ENCODE measurements at places on chromosomes 1 and 21.

DNA sequence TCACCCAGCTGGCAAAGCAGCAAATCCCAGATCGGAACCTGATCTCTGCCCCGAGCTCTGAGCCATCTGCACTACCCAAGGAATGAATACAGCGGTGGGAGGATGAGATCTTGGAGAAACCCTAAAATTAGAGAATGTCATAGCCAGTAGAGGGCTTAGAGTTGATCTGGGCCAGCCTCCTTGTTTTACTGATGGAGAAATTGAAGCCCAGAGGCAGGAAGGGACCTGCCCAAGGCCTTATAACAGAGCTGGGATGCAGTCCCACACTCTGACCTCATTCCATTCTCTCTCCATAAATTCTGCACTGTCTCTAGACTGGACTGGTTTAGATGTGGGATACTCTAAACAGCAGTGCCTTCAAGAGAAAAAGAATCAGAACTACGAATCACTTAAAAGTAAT is 4.8 kb upstream of the SFN start:
- DNase-seq = no peak

- DNase-seq = peak; percentile 15
These were observed 56.0 kb downstream of the TBCE start for GRCh38 chr1:235423214-235423652.

- DNase-seq = no peak
These were observed 100.8 kb upstream of the DSCAM start for GRCh38 chr21:40947713-40948112.

GRCh38 chr1:162175379-162176081 is 106.0 kb downstream of the NOS1AP start:
- no peak for DNase-seq

DNA sequence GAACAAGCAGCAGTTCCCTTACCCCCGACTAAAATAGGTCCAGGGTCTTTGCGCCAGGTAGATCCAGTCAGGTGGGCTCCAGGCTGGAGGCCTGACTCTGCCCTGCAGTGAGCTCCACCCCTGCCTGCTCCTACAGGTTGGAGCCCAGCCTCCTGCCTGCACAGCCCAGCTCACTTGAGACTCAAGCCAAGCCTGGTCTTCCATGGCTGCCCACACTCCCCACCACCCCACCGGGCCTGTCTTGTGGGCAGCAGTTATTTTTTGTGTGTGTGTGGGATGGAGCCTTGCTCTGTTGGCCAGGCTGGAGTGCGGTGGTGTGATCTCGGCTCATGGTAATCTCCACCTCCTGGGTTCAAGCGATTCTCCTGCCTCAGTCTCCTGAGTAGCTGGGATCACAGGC is 28.5 kb downstream of the RAP1GAP start:
- no peak for DNase-seq
